A549 treated with RU486 at 1 μM for 4 hours (cell line): ENCODE measurements at places on chromosomes 11 and 22. TPM values are rescaled to one million over a fixed set of nuclear protein-coding genes. Genes with fewer than 3 reads are reported as not detected.

The FAM111B gene
- 3.6 to 9.5 TPM (median 7.7 TPM) in 5 replicates for total RNA-seq

The GSTT2B gene
- 0.23 to 0.56 TPM (median 0.43 TPM) in 4 of 5 replicates, not detected in the other for total RNA-seq

The SCUBE2 gene
- total RNA-seq: 0.29 to 0.68 TPM (median 0.45 TPM) in 5 replicates

The GGT5 gene
- total RNA-seq: 1.8 to 2.6 TPM (median 2.4 TPM) in 5 replicates

The MUC6 gene
- 0.01 TPM in 2 of 5 replicates, not detected in the others for total RNA-seq

The TUBGCP6 gene
- total RNA-seq: 5.7 to 11.4 TPM (median 9.5 TPM) in 5 replicates

The MIOX gene
- not detected in 5 replicates for total RNA-seq

The C22orf15 gene
- not detected in 5 replicates for total RNA-seq

The MS4A4A gene
- total RNA-seq: not detected in 5 replicates

The SERHL2 gene
- 0.23 to 0.27 TPM (median 0.26 TPM) in 3 of 5 replicates, not detected in the others for total RNA-seq

The ARRB1 gene
- total RNA-seq: 3.1 to 3.9 TPM (median 3.8 TPM) in 5 replicates

The CRYAB gene
- 5.7 to 13.0 TPM (median 7.1 TPM) in 5 replicates for total RNA-seq

The ANO3 gene
- 0.02 to 0.19 TPM in 2 of 5 replicates, not detected in the others for total RNA-seq

The EI24 gene
- total RNA-seq: 91.4 to 118 TPM (median 105 TPM) in 5 replicates

The OR8D4 gene
- not detected in 5 replicates for total RNA-seq
